Chondrocyte (in vitro differentiated cells): ENCODE measurements at places on chromosomes 11 and 22. TPM values are rescaled to one million over a fixed set of nuclear protein-coding genes. Genes with fewer than 3 reads are reported as not detected.

Gene MUC6
- total RNA-seq: not detected in 3 replicates

- DNase-seq: no peak
These were observed 8.4 kb downstream of the SLC29A2 start for GRCh38 chr11:66363187-66363601.

DNA sequence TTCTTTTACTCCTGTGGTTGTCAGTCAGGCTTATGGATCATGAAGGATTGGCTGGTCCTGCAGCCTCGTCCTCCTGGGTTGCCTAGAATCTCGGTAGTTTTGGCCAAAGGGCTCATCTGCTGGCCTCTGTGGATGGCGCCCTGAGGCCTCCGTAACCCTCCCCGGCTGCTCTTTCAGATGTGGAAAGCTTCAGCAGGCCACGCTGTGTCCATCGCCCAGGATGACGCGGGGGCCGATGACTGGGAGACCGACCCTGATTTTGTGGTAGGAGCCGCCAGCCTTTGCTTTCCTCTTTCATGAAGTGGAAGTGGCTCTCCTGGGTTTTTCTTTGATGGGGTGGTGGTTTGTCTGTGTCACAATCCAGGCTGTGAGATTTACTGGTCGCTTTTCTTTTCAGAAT, 8.8 kb downstream of the CTTN start:
- DNase-seq: no peak

Gene OR51V1
- not detected in 3 replicates for total RNA-seq

Gene PLEKHA7
- total RNA-seq: 0.92 to 6.1 TPM (median 1.8 TPM) in 3 replicates

GRCh38 chr11:64863391-64864060, 14.9 kb downstream of the EHD1 start:
- no peak for DNase-seq

Gene NXPE1
- total RNA-seq: not detected in 3 replicates

Gene YPEL4
- 0.41 TPM in 1 of 3 replicates, not detected in the others for total RNA-seq

GRCh38 chr11:121141066-121141465, 40.0 kb downstream of the TECTA start:
- no peak for DNase-seq

DNA sequence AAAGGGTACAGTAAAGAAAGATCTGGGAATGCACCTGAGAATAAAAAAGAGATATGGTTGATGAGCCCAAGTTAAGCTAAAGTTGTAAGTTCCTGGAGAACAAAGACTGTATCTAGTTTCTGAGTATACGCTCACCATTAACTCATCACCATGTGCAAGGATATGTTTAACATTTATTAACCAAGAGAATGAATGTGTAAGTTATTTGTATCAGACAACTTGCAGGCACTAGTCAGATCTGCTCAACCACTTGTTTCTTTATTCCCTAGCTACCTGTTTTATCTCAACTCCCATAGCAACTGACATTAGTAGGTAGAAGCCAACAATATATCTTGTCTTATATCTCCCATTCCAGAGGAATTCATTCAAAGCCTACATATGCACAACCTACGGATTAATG, 74.9 kb upstream of the KCNA4 start:
- no peak for DNase-seq
